ENCODE measurements at places on chromosomes 1 and 21. TPM values are rescaled to one million over a fixed set of nuclear protein-coding genes. Genes with fewer than 3 reads are reported as not detected.
A peak's percentile ranks its signal among the peaks of the same experiment; 100 is the strongest.

Gene IFI44
- not detected for total RNA-seq

DNA sequence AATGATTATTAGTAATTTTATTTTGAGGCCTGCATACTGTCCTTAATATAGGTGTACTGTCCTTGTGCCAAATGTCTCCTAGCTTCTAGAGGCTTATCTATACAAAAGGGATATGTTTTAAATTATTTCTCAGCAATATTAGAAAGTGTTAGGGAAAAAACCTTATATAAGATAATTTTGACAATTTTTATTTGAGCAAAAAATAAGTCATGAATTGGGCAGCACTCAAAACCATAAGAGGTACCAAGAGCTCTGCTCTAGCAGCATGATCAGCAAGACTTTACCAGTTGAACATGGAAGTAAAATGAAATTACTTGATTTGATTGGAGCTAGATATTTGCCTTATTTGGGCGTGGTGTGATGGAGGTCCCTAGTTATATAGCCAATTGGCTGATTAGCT is 157.1 kb downstream of the PTBP2 start:
- H3K27ac ChIP-seq: no peak overlapping the region
- no peaks in the 10 kb centered on the region for H3K27me3 ChIP-seq
- no peak for DNase-seq
- H3K36me3 ChIP-seq: peaks cover 4% of the 10 kb centered on the region
- no peaks in the 10 kb centered on the region for H3K4me1 ChIP-seq
- H3K4me3 ChIP-seq: no peak overlapping the region

DNA sequence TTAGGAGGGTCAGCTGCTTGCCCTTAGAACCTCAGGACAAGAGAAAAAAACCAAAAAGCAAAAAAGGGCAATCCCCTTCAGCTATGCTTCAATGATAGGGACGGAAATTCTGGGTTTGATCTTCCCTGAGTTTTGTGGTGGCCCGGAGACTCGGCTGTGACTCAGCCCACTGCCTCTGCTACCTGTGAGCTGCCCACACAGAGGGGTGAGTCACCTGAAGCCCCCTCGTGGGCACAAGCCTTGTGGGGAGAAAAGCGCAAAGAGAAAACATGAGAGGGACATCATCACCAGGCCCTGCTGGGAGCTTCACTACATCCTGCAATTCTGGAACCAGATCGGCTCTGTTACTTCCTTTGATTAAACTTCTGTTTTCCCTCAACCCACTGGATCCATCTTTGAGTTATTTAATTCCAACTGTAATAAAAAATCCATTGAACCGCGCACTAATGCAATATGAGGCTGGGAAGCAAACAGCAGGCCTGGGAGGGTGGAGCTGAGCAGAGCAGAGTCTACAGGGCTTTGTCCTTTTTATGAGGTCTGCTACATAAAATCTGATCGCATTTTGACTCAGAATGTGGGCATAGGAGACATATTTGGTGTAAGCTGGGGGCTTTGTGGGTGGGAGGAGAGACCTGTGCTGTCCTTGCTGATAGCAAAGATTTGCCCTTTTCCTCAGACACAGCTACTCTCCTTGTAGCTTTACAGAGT is 58.7 kb upstream of the STUM start:
- peaks cover 15% of the 10 kb centered on the region for H3K4me1 ChIP-seq
- peaks cover 5% of the 10 kb centered on the region for H3K36me3 ChIP-seq
- no peak overlapping the region for H3K27ac ChIP-seq
- H3K4me3 ChIP-seq: no peak overlapping the region
- H3K27me3 ChIP-seq: peaks cover 5% of the 10 kb centered on the region

GRCh38 chr1:91190996-91191395 is 169.2 kb upstream of the ZNF644 start:
- no peak for DNase-seq
- no peak overlapping the region for H3K27ac ChIP-seq
- no peak overlapping the region for H3K4me3 ChIP-seq
- H3K4me1 ChIP-seq: no peaks in the 10 kb centered on the region
- H3K36me3 ChIP-seq: peaks cover 3% of the 10 kb centered on the region

GRCh38 chr1:24567792-24568388 is 12.0 kb downstream of the NCMAP start:
- H3K36me3 ChIP-seq: no peaks in the 10 kb centered on the region
- H3K4me1 ChIP-seq: no peaks in the 10 kb centered on the region
- no peak overlapping the region for H3K4me3 ChIP-seq
- no peaks in the 10 kb centered on the region for H3K27me3 ChIP-seq

DNA sequence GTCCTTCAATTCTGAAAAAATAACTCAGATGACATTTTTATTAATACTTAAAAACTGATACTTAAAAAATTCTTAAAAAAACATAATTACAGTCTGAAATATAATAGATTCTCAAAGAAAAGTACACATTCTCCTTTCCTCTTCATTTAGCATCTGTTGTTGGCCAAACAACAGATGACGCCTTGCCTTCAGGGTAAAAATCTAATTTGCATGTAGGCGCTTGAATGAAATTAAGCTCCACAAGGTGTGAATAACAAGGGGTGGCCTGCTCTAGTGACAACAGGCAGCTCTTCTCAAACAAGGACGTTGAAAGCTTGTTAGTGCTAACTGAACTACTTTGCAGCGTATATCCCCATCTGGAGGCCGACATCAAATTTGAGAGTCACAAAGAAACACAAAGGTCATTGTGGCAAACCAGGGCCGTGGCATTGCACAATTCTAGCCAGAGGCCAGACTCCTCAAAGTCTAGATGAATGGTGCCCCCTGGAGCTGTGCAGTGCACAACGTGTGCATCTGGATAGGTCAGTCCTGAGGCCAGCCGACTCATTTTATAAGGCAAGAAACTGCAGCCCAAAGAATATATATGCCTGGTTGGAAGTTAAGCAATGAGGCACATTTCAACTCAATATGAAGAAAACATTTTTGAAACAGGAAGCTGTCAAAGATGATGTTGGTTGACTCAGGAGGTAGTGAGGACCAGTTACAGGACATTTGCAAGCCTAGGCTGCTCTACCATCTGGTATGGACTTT is 459.2 kb upstream of the RUNX1 start:
- H3K4me3 ChIP-seq: no peak overlapping the region
- H3K36me3 ChIP-seq: no peaks in the 10 kb centered on the region
- no peak overlapping the region for H3K27ac ChIP-seq
- no peaks in the 10 kb centered on the region for H3K27me3 ChIP-seq
- peaks cover 9% of the 10 kb centered on the region for H3K4me1 ChIP-seq

GRCh38 chr1:157168015-157168414 is 29.8 kb upstream of the ETV3 start:
- peaks cover 5% of the 10 kb centered on the region for H3K4me1 ChIP-seq
- no peak for DNase-seq
- no peaks in the 10 kb centered on the region for H3K27me3 ChIP-seq
- H3K27ac ChIP-seq: no peak overlapping the region
- H3K4me3 ChIP-seq: no peak overlapping the region
- no peaks in the 10 kb centered on the region for H3K36me3 ChIP-seq

Gene TMEM53
- total RNA-seq: 10.1 TPM

- no peak overlapping the region for H3K27ac ChIP-seq
- peaks cover 5% of the 10 kb centered on the region for H3K36me3 ChIP-seq
- no peak for DNase-seq
- peak overlapping the region; percentile 63 for H3K4me3 ChIP-seq
These were observed 30.2 kb upstream of the TRIM17 start for GRCh38 chr1:228446852-228447251.

Gene LAPTM5
- 0.56 TPM for total RNA-seq

GRCh38 chr1:206952171-206952570 is 5.9 kb upstream of the PIGR start:
- no peak for DNase-seq
- no peak overlapping the region for H3K4me3 ChIP-seq
- no peaks in the 10 kb centered on the region for H3K4me1 ChIP-seq
- H3K36me3 ChIP-seq: peaks cover 4% of the 10 kb centered on the region

GRCh38 chr1:54417123-54417522 is 10.9 kb upstream of the SSBP3 start:
- peak overlapping the region; percentile 52 for H3K27ac ChIP-seq
- peaks cover 15% of the 10 kb centered on the region for H3K27me3 ChIP-seq
- DNase-seq: no peak

DNA sequence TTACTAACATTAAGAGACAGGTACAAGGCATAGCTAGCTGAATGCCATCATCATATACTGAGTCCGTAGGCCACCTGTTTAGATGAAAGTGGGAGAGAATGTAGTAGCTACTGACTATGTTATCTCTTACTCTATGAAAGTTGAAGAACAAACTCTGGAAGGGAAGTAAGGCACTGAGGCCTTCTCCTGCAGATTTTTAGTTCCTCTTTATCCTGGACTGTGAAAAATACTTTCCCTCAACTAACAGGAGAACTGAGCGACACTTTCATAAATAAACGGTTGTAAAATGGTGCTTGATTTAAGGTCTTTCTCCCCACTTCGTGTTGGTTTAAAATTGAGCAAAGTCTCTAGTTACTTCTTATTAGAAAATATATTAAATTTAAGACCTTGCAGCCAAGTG is 101.9 kb downstream of the FNBP1L start:
- H3K36me3 ChIP-seq: no peaks in the 10 kb centered on the region
- H3K27me3 ChIP-seq: peaks cover 14% of the 10 kb centered on the region
- H3K27ac ChIP-seq: no peak overlapping the region
- DNase-seq: no peak
- H3K4me1 ChIP-seq: peaks cover 50% of the 10 kb centered on the region

GRCh38 chr1:166020210-166020609 is 146.6 kb downstream of the FAM78B start:
- H3K4me3 ChIP-seq: no peak overlapping the region
- no peaks in the 10 kb centered on the region for H3K4me1 ChIP-seq
- no peak overlapping the region for H3K27ac ChIP-seq
- H3K36me3 ChIP-seq: peaks cover 3% of the 10 kb centered on the region
- DNase-seq: no peak
- H3K27me3 ChIP-seq: no peaks in the 10 kb centered on the region

Gene C1orf141
- total RNA-seq: not detected

Gene RAP1A
- total RNA-seq: 17.9 TPM

DNA sequence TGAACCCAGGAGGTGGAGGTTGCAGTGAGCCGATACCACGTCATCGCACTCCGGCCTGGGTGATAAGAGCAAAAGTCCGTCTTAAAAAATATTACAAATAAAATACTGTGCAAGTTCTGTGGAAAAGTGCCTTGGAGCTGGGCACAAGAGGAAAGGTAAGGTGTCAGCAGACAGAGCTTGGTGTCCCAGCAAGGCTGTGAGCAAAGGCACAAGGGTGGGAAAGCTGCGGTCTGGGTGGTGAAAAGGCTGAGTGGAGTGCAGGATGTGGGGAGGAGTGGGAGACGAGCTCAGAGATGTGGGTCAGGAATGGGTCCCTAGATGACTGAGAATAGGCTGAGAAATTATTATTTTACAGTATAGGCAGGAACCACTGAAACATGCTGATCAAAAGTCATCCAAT is 150.6 kb downstream of the RHOU start:
- DNase-seq: no peak
- H3K27me3 ChIP-seq: no peaks in the 10 kb centered on the region

GRCh38 chr1:157279138-157279801 is 141.1 kb upstream of the ETV3 start:
- no peaks in the 10 kb centered on the region for H3K27me3 ChIP-seq
- H3K4me1 ChIP-seq: no peaks in the 10 kb centered on the region
- H3K4me3 ChIP-seq: no peak overlapping the region
- H3K27ac ChIP-seq: no peak overlapping the region

DNA sequence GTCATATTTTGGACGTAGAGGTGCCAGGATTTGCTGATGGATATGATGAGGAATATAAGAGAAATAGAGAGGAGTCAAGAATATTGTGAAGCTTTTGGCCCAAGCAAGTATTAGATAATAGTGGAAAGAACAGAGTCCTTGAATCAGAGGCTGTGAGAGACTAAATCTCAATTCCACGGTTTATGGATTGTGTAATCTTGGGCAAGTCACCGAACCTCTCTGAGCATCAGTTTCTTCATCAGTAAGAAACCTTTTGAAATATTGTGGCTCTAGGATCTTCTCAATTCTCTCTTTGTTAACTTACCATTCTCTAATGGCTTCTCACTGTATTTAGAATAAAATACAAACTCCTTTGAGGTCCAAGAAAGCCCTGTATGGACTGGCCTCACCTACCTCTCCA is 77.6 kb downstream of the RPS6KA1 start:
- H3K27me3 ChIP-seq: no peaks in the 10 kb centered on the region
- no peaks in the 10 kb centered on the region for H3K36me3 ChIP-seq
- DNase-seq: no peak

DNA sequence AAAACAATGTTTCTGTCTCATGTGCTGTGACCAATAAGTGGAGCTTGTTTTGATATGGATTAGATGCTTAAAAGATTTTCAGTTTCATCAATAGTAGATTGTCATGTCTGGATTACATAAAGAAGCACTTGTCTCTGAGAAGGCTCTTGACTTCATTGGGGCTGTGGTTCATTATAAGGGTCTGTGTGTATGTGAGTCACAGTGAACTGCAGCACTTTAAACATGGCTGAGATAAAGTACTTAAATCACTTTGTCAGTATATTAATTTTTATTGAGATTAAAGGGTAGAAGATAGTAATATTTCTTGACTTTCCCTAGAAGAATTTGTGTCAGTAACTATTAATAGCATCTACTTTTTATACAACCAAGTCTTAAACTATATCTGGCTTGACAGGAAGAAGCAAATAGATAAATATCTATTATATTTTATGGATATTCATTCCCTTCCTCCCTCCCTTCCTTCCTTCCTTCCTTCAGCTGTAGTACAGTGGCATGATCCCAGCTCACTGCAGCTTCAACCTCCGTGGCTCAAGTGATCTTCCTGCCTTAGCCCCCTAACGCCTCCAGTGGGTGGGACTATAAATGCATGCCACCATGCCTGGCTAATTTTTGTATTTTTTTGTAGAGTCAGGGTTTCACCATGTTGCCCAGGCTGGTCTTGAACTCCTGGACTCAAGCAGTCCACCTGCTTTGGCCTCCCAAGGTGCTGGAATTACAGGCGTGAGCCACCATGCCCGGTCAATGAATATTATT is 48.8 kb downstream of the ZFYVE9 start:
- no peak overlapping the region for H3K27ac ChIP-seq
- no peaks in the 10 kb centered on the region for H3K27me3 ChIP-seq
- DNase-seq: no peak
- no peak overlapping the region for H3K4me3 ChIP-seq
- no peaks in the 10 kb centered on the region for H3K36me3 ChIP-seq

DNA sequence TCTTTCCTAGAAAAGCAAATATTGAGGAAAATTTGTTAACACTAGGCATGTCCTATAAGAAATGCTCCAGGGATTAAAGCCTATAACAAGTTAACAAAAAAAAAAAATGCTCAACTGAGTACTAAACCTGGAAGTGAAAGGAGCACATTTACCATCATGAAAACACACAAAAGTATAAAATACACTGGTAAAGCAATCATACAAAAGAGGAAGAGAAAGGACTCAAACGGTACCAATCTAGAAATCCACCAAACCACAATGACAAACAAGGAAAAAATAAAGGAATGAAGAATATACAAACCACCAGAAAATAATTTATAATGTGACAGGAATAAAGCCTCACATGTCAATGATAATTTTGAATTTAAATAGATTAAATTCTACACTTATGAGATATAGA is 21.2 kb downstream of the CD1E start:
- no peaks in the 10 kb centered on the region for H3K4me1 ChIP-seq
- no peak overlapping the region for H3K27ac ChIP-seq
- peaks cover 4% of the 10 kb centered on the region for H3K27me3 ChIP-seq
- H3K36me3 ChIP-seq: peaks cover 4% of the 10 kb centered on the region

Data from glutamatergic neuron (in vitro differentiated cells).